ENCODE measurements at places on chromosomes 3 and 15. TPM values are rescaled to one million over a fixed set of nuclear protein-coding genes. Genes with fewer than 3 reads are reported as not detected.

DNA sequence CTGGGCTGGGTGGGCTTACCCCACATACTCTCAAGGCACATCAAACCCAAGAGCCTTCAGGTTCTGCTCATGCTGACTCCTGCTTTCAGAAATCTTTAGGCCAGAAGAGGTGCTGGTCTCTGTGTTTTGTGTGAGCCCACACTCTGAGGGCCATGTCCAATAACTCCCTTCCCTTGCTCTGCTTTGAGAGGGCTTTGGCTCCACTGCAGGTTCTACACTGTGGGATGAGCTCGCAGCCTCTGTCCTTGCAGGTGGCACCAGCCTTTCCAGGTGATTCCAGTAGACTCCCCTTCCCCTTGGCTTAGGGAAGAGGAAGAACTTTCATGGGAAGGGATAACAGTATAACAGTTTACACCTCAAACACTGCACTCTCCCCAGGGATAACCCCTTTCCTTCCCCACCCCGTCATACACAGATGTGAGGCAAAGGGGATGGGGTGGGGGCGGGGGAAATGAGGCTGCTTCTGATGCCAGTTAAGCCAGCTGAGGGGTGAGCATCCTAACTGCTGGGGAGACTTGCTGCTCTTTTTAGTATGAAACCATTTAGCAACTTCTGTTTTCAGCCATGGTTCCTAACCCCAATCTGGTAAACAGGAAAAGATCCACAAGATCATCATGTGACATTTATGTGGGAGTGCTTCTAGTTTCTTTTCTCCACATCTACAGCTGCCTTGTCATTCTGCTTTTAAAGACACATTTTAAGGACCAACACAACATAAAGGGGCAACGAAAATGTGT lies 262.4 kb downstream of the SLC9A9 start:
- DNase-seq = no peak

The ANKUB1 gene
- not detected for total RNA-seq

The SSR3 gene
- total RNA-seq = 149 TPM

The STARD9 gene
- total RNA-seq = 15.2 TPM

GRCh38 chr3:100556673-100557310 lies 52.6 kb upstream of the ADGRG7 start:
- DNase-seq = peak; percentile 74

DNA sequence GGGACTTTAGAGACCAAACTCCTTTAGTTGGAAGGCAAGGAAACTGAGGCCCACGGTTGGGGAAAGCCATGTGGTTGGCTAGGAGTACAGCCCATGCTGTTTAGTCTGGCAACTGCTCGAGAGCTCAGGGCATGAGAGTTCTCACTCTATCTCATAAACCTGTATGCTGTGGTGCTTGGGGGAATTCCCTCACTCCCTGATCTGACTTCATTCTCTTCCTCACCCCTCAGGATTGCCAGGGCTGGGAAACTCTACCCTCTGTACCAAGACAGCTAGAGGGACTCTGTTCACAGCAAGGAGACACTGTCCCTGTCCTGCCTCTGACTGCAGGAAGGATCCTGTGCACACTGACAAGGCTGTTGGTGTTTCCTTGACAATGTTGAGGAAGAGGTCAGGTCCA lies 230.2 kb downstream of the ZNF621 start:
- DNase-seq = no peak

The CCR5 gene
- total RNA-seq = not detected

DNA sequence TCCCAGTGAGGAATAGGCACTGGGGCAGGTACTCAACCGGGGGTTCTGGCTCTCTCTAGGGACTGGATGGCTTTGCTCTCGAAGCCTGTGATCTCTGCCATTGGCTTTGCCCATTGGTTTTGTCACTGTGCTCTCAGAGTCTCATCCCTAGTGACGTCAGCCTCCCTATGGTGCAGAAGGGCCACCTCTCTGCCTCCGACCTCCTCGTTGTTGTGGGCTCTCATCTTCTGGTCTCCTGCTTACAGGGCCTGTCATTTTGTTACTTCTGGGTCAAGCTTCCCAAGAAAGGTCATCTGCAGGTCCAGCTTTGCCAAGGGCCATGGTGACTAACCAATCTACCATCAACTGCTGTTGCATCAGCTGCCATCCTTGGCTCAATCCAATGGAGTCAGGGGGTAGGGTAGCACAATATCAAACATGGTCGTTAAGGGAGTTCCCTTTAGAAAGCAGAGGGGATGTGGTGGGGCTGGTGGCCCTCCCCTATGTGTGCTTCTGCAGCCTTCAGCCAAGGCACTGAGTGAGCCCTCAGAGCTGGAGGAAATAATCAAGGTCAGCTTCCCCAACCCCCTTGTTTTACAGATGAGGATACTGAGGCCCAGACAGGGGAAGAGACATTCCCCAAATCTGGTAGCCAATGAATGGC lies 13.4 kb upstream of the RAD18 start:
- no peak for DNase-seq

GRCh38 chr3:3189961-3190360 lies 10.5 kb upstream of the CRBN start:
- DNase-seq = no peak

GRCh38 chr3:37964716-37965115 lies 25.9 kb upstream of the VILL start:
- DNase-seq = no peak

DNA sequence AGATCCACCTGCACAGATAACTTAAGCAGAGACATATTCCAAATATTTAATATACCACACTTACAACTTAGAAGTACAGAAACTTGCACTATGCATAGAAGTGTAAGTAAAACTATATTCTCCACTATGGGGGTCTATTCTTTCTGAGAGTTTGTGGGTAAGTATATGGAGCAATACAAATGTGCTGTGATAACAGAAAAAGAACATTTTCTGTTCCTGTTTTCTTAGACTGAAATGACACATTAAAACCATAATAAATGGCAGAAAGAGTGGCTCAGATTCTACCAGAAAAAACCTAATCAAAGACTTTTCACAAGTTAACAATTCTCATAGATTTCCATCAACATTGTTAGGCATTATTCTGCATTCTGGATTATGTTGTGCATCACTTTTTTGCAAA lies 96.6 kb upstream of the WNT7A start:
- no peak for DNase-seq

The PCCB gene
- total RNA-seq = 40.3 TPM

The CHST14 gene
- total RNA-seq = 36.7 TPM

The FSTL1 gene
- 148 TPM for total RNA-seq

The NANOGP8 gene
- not detected for total RNA-seq

GRCh38 chr3:35908366-35909232 lies 269.3 kb downstream of the ARPP21 start:
- DNase-seq = peak; percentile 89

GRCh38 chr3:72811571-72811970 lies 36.7 kb downstream of the SHQ1 start:
- DNase-seq = no peak

DNA sequence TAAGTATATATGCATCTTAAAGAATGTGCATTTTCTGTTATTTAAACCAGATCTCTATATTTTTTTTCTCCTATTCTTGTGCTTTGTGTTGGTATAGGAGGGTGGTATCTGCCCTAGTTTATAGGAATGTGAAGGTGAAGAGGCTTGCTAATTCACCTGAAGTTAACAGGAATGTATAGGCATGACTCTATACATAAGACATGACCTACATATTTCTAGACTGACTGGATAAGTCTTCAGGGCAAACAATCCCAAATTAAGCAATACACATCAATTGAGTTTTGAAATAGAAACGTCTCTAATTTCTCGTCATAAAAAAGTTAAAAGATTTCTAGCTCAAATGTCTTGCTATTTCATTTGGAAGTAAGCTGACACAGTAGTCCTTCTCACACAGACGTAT lies 410.0 kb downstream of the DIPK2A start:
- DNase-seq = no peak

GRCh38 chr3:158384019-158384418 lies 187.0 kb upstream of the MLF1 start:
- DNase-seq = no peak

GRCh38 chr15:64213646-64214045 lies 50.8 kb upstream of the PPIB start:
- no peak for DNase-seq

DNA sequence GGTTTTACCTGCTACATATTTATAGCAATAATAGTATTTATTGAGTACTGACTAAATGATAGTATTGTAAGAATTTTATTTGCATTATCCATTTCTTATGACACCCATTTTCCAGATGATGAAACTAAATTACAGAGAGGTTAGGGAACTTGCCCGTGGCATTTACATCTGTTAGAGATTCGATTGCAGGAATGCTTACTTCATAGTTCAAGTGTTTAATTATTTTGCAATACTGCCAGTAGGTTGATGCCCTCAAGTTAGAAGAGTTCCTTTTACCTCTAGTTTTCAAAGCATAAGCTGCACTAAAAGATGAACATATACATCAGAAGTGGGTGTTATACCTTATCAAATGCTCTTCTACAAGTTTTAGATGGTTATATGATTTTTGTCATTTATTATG lies 362.8 kb upstream of the RGMA start:
- no peak for DNase-seq

DNA sequence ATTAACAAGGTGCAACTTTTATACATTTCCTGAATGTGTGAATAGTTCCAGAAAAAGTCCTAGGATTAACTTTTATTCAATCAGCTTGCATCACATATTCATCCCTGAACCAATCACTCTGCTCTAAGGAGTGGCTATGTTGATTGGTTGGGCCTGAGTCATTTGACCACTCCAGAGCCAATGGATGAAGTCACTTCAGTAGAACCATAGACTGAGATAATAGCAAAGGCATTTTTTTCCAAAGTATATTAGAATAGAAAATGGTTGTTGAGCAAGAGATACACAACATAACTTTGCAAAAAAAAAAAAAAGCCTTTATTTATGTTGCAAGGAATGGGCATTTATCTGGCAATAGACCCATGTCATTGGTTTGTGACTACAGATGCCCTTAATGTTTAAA lies 55.5 kb upstream of the AGTR1 start:
- DNase-seq = no peak

GRCh38 chr15:100330221-100330620 lies 11.6 kb downstream of the ADAMTS17 start:
- DNase-seq = no peak

DNA sequence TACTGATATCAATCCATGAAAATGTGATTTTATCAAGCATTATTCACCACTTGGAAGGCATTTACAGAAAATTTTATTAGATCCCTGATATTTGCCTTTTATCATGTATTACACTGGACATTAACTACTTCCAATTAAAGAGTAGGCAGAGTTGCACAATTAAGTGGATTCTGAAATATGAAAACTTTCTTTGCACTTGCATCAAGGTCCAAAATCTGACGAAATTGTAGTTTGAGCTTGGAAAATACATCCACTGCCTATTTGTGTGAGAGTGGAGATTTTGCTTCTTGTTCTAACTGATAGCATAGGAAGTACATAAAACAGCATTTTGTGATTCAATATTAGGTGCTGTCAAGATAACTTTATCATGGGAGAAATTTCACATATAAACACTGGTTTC lies 49.6 kb upstream of the SLC12A8 start:
- no peak for DNase-seq

- peak; percentile 1 for DNase-seq
These were observed 643.0 kb upstream of the GOLIM4 start for GRCh38 chr3:168738527-168739325.

GRCh38 chr3:128585189-128585588 lies 65.4 kb downstream of the RPN1 start:
- DNase-seq = no peak

GRCh38 chr3:192434186-192434585 lies 293.2 kb downstream of the FGF12 start:
- DNase-seq = no peak

DNA sequence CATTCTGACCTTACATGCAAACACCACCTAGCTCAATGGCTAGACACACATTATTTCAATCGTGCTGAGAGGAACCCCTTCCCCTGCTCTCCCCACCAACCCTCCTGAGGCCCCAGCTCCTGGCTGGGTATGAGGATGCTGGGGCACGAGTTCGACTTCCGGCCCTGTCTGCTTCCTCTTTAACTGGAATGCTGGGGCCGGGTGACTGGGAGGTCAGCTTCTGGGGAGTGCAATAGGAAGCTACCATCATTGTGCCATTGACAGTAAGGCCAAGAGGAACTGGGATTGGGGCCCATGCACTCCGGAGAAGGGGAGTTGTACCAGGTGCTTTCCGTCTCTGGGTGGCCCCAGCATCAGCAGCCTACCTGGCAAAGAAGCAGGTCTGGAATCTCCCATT lies 15.6 kb upstream of the TLE3 start:
- DNase-seq = no peak

DNA sequence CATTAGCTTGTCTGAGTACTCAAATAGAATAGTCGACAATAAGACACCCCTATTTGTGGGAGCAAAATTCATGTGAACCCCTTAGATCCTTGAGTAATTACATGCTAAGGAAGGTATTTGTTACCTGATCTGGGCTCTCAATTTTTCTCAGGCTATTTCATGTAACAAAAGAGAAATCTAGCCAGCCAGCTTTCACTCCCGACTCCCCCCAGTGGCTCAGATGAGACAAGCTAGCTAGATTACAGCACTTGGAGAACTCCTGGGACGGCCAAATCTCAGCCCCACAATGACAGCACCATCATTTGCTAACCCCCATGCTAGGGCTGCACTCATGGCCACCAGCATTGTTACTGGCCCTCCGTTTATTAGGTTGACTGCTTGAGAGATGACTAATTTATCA lies 41.3 kb downstream of the GLDN start:
- peak; percentile 22 for DNase-seq

The IDH3A gene
- total RNA-seq = 66.1 TPM

- DNase-seq = no peak
These were observed 38.1 kb upstream of the IGDCC4 start for GRCh38 chr15:65460741-65461347.

DNA sequence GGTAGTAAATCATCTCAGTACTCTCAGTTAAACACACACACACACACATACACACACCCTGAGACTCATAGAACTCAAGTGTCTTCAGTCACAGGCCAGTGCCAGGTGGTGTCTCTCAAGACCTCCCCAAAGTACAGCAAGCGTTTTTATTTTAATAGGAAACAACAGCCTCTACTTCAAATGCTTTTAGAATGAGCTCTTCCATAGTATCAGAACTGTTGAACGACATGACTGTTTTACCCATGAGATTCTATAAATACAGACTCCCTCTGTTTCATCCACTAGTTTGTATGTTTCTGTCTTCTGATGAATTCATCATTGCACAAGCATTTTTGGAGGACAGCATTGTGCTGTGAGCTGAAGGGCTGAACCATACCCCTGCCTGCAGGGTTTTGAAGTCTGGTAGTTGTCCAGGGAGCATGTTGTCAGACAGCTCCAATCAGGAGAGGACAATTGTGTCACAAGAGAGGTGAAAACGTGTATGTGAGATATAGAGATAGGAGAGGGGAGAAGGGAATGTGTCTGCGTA lies 201.0 kb upstream of the BCL6 start:
- no peak for DNase-seq

DNA sequence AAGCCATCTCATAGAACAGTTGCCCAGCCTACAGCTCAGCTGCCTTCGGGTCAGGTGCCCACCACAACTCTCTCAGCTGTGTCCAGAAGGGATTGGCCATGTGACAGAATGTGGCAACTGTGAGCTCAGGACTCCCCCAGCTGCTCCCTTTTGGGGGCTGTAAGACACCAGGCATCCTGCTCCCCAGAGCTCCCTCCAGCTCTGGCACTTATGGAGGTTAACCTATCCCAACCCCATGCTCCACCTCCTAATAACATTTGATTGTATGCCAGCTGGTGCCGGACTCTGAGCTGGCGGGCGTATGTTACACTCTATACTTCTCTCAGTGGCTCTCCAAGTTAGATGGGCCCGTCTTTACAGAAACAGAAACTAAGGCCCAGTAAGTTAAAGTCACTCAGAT lies 222.8 kb downstream of the FAM43A start:
- DNase-seq = peak; percentile 24

The DAZL gene
- not detected for total RNA-seq

The HCN4 gene
- total RNA-seq = not detected

- no peak for DNase-seq
These were observed 30.0 kb upstream of the ZNF280D start for GRCh38 chr15:56763141-56763895.
